Muscle of leg (tissue), 16 donors: ENCODE measurements at places on chromosomes 6 and 20. TPM values are rescaled to one million over a fixed set of nuclear protein-coding genes. Genes with fewer than 3 reads are reported as not detected.

SLC12A5 gene
- 0.96 TPM for polyA plus RNA-seq

GRCh38 chr6:33806841-33807240, 3.0 kb upstream of the MLN start:
- DNase-seq: no peak

DNA sequence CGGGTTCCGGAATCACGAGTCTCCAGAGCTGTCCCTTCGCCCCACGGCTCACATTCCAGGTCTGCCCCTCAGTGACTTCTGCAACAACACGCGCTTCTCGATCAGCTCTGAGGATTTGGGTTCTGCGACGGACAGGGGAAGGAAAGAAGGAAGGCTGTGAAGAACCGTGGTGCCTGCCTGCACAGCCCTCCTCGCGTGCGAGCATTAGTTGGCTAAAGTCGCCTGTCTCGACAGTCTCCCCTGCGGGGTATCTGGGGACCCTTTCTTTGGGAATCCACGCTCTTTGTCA, 23.1 kb downstream of the VPS52 start:
- DNase-seq: no peak

DNA sequence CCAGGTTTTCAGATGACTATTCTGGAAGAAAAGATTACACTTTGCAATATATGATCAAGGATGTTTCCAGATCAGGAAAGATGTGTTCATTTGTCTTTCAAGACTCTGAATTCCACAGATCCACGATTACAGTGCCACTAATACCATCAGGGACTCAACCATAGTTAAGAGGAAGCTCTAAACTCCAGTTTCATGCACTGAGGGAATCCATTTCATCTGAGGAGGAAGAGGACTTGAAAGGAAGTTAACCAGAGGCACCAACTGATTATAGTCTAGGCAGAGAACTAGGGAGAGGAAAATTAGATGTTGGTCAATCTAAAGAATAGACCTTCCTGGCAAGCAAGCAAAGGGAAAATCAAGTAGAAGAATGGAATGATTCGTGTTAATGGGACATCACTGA, 218.3 kb upstream of the PRDM1 start:
- no peak for DNase-seq

ANKRD66 gene
- 2.3 TPM for polyA plus RNA-seq

ISM1 gene
- 5.0 TPM for polyA plus RNA-seq

GRCh38 chr6:67694127-67694526, 941.0 kb upstream of the ADGRB3 start:
- no peak for DNase-seq

- peak; percentile 72 for DNase-seq
Observed at GRCh38 chr20:16476032-16476431, 97.2 kb downstream of the KIF16B start.

GRCh38 chr6:149363154-149363553, 36.9 kb upstream of the SUMO4 start:
- DNase-seq: no peak
